Brain pericyte (primary cell): ENCODE measurements at places on chromosomes 2 and 18.

DNA sequence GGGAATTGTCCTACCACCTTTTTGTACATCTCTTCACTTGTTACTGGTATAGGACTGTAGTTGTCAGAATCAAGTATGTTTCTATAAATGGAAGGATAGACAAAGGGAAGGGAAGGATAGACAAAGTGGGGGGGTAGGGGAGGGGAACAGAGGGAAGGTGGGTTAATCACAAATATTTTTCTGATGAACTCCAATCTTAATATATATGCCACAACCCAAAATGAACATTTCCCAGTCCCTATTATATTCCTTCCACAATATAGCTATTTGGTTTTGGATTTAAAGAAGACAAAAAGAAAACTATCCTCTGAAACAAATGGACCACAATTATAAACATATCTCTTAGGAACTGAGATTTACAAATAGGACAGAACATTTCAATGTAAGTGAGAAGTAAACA, 329.4 kb downstream of the EXOC6B start:
- no peak for DNase-seq

DNA sequence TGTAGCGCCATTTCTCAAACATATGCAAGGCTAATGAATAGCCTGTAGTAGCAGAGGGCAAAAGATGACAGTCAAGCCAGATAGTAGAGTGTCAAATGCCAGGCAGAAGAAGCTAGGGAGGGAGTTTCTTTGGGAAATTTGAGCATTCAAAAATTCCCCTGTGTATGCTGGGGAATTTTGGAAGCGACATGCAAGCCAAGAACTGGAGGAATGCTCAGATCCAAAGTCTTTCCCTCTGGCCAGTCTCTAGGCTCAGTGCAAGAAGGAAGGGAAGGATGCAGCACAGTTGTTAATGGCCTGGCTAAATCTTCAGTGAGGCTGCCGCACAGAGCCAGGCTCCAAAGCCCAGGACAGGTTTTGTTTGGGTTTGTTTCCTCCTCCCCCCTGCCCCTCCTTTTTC, 59.9 kb downstream of the ATP9B start:
- no peak for DNase-seq

DNA sequence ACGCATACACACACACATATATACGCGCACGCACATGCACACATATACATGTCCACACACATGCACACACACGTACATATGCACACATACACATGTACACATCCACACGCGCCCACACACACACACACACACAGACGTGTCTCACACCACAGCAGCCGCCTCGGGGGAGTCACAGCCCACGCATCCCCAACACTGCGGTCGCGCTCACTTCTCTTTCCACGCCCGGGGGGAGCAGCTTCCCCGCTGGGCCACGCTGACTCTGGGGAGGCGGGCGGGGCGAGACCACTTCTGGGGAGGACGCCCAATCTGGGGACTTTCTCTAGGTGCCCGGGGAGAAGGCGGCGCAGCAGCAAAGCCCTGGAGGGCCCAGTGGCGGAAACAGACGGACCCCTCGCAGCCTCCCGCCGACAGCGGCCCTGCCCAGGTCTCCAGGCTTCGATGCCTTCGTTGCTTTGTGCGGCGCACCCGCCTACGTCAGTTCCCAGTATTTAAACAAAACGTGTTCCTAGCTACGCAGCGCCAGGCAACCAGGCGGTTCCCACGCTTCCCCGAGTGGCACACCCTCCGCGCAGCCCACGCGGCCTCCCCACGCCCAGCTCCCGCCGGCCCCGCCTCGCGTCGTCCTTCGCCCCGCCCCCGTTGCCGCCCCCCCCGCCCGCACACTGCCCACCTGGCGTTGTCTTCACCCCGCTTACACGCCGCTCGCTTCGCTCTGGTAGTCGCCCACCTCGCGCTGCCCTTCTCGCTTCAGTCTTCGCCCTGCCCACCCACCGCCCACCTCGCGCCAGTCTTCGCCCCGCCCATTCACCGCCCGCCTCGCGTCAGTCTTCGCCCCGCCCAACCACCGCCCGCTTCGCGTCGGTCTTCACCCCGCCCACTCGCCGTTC, 810 bp upstream of the RBFA start:
- no peak for DNase-seq

DNA sequence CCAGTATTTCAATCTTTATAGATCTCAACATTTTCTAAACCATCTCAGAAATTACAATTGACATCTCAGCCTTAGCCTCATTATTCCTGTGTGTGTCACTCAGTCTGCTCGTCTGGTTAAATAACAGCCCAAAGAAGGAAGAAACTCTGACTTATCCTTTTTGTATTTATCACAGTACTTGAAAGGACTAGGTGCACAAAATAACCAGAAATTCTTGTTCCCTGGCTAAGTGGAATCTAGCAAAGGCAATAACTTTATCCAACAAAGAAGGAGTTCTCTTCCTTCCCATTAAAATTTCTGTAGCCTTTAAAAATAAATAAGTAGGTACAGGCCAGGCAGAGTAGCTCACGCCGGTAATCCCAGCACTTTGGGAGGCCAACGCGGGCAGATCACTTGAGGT, 139.9 kb upstream of the PID1 start:
- no peak for DNase-seq

DNA sequence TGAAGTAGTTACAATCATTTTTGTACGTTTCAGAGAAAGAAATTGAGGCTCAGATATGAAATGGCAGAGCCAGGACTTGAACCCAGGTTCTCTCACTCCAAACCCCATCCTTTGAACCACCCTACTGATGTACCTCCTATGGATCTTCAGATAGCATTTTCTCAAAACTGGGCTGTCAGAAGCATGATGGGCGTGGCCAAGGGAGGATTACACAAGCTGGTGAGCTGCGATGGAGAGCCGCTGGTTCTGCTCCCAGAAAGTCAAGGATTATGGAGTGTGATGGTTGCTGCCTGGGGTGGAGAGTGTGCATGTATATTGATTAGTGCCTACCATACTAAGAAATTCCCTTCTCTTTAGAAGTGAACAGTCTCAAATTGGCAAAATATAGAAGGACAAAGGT, 47.0 kb upstream of the PPP1CB start:
- DNase-seq = no peak

GRCh38 chr18:33699372-33699771, 121.4 kb downstream of the ASXL3 start:
- no peak for DNase-seq

GRCh38 chr2:24961903-24962302, 9.9 kb downstream of the DNAJC27 start:
- DNase-seq = no peak

GRCh38 chr18:74589021-74589420, 8.6 kb upstream of the ZNF407 start:
- DNase-seq = no peak
